ENCODE measurements at places on chromosomes 11 and 22.

DNA sequence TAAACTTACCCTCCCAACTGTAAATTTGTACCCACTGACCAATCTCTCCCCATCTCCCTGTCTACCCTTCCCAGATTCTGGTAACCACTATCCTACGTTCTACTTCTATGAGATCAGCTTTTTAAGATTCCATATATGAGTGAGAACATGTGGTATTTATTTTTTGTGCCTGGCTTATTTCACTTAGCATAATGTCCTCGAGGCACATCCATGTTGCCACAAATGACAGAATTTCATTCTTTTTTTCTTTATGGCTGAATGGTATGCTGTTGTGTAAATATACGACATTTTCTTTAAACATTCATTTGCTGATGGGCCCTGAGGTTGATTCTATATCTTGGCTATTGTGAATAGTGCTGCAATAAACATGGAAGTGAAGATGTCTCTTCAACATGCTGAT, 74.7 kb upstream of the RRM1 start:
- no peak for DNase-seq

DNA sequence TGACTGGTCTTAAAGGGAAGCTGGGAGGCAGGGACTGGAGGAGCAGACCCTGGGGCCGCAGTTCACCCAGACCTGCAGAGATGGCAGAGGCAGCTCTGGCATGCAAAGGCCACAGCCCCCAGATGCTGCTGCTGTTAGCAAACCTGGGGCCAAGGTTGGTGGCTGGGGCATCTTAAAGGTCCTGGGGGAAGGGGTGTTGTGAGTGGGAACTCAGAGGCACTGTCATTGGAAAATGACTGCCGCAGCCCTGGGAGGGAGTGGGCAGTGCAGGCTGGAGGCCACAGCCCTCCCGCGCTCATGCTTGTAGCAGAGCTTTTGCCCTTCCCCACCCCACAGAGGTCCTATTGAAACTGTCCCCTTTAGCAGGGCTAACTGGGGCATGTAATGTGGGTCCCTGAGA, 111.8 kb downstream of the CTTN start:
- DNase-seq: no peak

DNA sequence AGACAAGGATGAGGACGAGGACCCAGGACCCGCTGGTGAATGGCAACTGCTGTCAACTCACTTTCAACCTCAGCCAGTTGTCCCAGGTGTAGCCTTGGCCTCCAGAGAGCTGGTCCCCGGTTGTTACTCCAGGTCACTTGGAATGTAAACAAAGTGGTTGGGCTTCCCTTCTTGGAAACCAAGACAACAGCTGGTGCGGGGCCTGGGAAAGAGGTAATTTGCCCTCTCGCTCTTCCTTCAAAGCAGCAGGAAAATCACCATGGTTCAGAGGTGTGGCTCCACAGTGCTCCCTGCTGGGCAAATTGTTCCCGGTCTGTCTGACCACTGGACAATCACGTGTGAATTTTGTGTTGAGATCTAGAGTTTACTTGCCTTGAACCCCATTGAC, 15.0 kb downstream of the SLC1A2 start:
- DNase-seq: no peak

- peak; percentile 77 for DNase-seq
Observed at GRCh38 chr11:76919887-76920746, 59.4 kb downstream of the ACER3 start.

DNA sequence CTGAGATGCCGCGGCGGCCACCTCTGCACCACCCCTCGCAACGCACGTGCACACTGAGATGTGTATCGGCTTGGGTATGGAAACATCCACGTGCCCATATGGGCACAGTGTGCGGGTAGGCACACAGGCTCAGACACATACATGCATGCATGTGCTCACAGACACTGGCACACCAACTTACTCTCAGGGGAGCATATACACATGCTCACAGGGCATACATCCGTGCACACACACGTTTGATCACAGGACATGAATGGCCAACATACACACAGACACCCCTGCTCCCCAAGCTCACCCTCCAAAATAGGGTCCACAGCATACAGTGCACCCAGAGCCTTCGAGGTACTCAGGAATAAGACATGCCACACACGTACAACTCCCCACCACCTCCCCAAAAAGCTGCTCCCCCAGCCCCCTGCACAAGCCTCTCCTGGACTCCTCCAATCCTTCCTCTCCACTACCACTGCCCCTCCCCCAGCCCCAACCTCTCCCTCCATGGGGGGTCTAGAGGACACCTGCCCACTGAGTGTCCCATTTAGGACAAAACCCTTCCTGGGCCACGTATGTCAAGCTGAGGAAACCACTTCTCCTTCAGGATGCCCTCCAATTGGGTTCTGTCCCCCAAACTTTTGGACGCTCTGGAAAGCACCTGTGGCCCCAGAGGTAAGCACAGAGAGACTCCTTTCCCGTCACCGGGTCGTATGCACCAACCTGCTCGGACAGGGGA, 53.1 kb downstream of the SLC22A12 start:
- no peak for DNase-seq

Data from right hindlimb (tissue), 1 donor.